NCI-H1436 treated with DMSO at 0.1 percent for 48 hours (cell line): ENCODE measurements at places on chromosomes 4 and X.

GRCh38 chr4:180949424-180950213, 1293.6 kb upstream of the TENM3 start:
- no peak for DNase-seq

- no peak for DNase-seq
These were observed 51.2 kb upstream of the TADA2B start for GRCh38 chr4:6991771-6992557.

DNA sequence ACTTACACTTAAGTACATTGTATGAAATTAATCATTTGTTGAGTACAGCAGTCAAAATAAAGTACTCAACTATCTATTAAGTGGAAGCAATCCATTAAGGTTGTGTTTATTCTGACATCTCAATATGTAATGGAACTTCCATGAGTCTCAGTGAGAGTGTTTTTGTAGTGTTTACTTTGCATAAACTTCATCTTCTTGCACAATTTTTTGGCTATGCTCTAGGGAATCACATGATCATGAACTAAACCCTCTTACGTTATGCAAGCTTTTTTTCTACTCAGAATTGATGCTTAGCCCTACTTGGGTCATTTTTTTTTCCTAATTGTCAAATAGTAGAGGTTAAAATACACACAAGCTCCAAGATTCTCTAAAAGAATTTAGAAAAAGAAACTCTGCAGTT, 21.1 kb upstream of the PIGA start:
- DNase-seq, result no peak

DNA sequence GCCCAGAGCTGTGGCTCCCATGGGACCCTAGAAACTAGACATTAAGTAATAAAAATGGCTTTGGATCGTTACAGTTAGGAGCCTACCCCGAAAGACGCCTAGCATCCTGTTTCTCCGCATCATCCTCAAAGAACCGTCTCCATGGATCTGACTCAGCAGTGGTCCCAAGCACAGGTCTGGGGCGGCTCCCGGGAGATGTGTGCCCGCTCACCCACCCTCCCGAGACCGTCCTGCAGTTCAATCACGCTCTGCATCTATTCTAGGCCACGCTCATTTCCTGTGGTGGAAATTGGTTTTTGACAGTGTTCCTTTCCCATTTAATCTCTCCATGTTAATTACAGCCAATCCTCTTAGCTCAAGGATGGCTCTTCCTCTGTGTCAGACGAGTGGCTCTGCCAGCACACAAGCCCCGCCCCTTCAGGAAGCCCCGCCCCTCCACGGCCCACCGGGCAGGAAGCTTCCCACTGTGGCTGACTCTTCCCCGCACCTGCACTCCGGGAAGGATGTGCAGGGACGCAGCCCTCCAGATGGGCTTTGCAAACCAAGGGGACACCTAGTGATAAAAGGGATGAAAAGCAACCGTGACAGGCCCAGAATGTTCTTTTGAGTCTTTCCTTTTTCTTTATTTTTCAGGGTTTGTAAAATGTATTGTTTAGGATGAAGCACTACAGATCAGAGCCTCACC, 34.5 kb upstream of the HELT start:
- DNase-seq, result peak; percentile 1

- no peak for DNase-seq
These were observed 38.7 kb upstream of the JADE1 start for GRCh38 chr4:128770807-128771206.

DNA sequence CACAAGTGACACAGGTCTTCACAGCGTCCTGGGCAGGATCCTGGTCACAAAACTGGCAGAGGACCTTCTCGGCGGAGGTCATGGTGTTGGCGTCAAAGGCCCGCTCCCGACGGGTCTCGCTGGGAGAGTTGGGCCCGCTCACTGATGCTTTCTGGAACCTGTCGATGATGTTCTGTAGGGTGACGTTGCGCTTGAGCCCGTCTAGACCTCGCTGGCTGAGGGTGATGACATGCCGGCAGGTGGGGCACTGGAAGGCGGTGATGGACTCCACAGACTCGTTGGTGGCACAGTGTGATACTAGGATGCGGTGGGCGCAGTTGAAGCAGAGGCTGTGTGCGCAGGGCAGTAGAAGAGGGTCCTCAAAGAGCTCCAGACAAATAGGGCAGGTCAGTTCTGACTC, 53.2 kb downstream of the MID1 start:
- no peak for DNase-seq
